ENCODE measurements at places on chromosomes 7 and 10.

GRCh38 chr7:107996072-107996882 lies 6.7 kb downstream of the LAMB1 start:
- DNase-seq, result no peak

- DNase-seq, result no peak
These were observed 23.0 kb upstream of the SVIL start for GRCh38 chr10:29657719-29658274.

DNA sequence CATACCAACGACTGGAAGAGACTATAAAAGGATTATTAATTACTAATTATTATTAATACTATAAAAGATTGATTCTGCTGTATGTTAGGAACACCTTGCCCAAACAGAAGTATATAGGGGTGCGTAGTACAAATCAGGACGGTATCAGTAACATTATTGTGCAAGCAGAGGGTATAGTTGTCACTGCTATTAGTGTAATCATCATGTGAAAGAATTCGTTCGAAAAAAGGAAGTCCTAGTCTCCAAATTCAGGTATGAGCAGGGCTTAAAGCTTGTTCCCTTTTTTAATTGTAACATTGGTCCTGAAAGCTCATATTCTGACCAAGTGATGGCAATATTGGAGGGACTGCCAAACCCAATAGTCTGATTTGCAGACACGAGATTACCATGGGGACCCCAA lies 81.8 kb downstream of the THSD7A start:
- DNase-seq, result no peak

DNA sequence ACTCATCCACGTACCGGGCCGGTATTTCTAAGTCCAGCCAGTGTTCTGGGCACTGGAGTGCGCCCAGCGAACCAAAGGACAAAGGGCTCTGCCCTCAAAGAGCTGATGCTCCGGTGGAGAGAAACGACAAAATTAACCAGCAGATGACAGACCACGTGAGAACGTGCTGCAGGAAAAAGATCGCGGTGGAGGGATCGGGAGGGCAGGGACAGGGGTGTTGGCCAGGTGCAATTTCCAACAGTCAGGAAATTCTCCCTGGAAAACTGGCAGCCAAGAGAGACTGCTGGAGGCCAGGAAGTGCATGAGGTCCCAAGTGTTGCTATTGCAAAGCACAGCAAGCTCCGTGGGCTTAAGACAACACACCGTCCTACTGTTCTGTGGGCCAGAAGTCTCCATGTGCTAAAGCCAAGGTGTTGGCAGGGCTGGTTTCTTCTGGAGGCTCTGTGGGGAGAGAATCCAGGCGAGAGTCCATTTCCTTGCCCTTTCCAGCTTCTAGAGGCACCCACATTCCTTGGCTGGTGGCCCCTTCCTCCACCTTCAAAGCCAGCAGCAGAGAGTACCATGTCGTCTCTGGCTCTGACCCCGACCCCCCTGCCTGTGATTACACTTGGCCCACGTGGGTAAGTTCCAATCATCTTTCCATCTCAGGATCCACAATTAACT lies 21.3 kb upstream of the AMZ1 start:
- DNase-seq, result no peak

DNA sequence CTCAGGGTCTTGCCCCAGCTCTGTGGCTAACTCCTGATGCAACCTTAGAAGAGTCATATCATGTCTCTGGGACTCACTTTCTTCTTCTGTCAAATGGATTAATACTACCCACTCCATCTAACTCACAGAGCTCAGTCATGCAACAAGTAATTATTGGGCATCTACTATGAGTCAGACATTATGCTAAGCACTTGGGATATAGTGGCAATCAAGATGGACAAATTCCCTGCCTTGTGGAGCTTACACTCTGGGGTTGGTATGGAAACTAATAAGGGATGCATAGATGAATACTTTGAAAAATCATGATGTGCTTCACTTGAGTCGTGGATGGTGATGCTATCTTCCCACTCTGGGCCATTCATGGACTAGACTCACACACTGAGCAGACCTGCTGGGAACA lies 88.9 kb downstream of the KCNMA1 start:
- DNase-seq, result no peak

DNA sequence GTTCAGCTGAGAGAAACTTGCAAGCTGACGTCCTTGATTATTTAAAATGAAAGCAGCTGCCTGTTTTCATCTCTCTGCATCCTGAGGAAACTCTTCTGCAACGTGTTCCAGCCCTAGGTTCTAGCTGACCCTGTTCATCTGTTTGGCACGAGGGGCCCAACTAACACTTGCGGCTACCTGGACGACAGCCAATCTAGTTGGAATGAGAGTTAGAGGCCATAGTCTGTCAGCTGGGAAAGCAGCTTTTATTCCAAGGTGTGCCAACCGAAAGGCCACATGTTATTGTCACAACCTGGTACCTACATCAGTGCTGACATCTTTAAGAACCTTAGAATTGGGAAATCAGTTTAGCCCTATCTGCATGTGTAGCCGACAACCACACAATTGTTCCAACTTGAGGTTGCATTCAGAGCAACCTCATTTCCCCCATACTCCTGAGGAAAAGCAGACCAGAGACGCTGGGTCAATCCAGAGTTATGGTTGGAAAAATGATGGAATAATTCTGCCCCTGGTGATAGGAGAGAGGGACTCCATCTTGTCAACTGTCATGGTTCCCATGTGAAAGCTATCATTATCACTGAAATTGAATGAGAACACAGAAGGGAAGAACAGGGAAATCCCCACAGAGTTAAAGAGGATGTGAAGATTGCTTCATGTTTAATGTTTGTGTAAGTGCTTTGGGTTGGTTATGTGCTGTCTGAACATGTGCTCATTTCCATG lies 121.6 kb downstream of the EGFR start:
- no peak for DNase-seq

DNA sequence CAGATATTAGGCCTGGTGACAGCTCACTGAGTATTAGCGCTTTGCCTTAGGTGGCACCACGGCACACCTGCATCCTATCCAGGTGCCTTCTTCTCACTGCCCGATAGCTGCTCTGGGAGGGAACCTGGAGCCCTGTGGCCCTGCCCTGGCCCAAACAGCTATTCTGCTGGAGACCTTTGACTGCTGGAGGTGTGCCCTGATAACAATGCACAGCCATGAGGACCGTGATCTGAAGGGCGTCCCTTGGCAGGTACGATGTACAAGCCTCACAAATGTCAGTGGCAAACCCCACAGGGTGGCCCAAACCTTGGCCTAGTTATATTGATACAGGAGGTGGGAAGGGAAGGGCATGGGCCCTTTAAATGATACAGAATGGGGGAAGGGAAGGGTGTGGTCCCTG lies 259.5 kb downstream of the GRID1 start:
- no peak for DNase-seq

- DNase-seq, result no peak
These were observed 59.1 kb upstream of the PPP2R2D start for GRCh38 chr10:131841661-131842139.

- DNase-seq, result no peak
These were observed 1.5 kb downstream of the ACTR3B start for GRCh38 chr7:152760854-152761748.

DNA sequence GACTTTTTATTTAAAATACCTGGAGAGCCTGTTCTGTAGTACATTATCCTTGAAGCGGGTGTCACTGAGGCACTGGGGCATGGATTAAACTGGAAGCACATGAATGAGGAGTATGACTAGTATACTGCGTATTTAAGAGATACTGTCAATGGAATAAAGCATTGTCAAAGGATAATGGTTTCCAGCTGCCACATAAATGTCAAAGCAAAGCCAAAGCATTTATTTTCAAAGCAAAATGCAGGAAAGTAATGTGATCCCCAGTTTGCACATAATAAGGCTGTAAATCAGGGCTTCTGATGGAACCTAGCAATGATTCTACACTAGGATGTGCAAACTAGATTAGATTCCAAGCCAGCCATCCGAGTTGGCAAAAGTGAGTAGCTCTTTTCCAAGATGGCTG lies 240.1 kb downstream of the POU6F2 start:
- DNase-seq, result no peak

DNA sequence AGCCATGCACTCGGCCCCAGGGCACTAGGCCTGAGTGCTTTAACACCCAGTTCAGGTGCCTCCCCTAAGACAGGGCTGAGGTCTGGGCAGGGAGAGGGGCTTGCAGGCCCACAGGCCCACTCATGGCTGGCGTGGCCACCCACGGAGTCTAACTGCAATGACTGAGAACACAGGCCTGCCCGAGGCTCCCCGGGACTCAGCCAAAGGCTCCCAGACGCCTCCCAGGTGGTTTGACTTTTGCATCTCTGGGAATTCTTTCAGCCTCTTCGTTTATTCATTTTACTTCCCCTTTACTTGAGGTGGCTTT lies 37.3 kb downstream of the PTPRN2 start:
- DNase-seq, result no peak

GRCh38 chr10:21520949-21521348 lies 4.5 kb downstream of the SKIDA1 start:
- DNase-seq, result no peak

DNA sequence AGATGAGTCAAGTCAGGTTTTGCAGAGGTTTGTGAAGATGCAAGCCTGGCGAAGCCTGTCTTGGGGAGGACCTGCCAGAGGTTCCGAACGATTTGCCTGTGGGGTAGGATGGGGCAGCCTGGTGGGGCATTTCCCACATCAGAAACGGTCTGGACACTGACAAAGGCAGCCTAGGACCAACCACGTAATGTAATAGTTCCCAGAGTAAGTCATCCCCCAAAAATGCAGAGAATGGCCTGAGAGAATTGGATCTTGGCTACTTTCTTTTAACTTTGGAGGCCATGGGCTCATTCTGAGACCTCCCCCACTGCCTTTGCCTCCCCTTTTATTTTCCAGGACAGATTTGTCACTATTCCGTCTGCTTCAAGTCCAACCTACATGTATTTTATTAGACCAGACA lies 168.9 kb upstream of the SH2B2 start:
- no peak for DNase-seq

DNA sequence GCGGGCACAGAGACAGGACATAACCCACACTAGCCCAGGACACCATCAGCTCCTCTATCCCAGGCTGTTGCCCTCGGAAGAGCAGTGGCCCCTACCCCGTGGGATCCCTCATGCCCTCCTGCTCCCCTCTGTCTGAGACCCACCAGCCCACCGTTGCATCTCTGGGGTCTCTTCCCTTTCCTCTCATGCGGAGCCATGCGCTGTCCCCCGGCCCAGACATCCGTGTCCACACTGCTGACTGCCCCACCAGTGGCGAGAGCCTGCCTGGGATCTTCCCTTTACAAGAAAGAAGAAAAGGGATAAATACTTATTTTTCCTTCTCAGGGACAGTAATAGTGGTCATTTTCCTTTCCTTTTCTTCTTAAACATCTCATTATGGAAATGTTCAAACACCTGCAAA lies 115.4 kb downstream of the WDR37 start:
- no peak for DNase-seq
